ENCODE measurements at places on chromosomes 7 and 10.

- DNase-seq = no peak
These were observed 3.1 kb downstream of the VAX1 start for GRCh38 chr10:117135026-117135372.

DNA sequence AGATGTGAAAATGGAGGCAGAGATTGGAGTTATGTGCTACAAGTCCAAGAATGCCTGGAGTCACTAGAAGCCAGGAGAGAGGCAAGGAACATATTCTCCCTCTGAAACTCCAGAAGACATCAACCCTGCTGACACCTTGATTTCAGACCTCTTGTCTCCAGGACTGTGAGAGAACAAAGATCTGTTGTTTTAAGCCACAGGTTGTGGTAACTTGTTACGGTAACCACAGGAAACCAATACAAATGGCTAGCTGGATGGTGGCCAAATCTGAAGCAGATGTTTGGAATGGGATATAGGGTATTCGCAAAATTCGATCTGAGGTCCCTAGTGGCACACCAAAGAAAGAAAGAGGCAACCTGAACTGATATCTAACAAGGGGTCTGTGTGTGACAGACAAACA, 129.0 kb downstream of the HERPUD2 start:
- DNase-seq = peak; percentile 30

- DNase-seq = peak; percentile 40
These were observed 162.9 kb downstream of the ARL5B start for GRCh38 chr10:18822156-18822555.

DNA sequence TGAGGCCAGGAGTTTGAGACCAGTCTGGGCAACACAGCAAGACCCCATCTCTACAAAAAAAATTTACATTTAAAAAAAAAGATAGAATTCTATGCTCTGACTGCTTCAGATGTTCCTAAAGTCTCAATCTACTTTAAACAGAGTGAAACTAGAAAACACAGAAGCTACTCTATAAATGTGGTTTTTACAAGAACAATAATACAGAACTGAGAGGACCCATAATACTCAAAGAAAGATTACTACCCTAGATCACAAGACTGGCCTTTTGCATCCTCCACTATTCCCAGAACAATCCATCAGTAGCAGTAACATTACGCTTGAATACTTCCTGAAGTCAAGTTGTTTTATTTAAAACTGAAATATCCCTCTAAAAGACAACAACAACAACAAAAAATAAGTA, 119.4 kb downstream of the ZFAND4 start:
- no peak for DNase-seq

DNA sequence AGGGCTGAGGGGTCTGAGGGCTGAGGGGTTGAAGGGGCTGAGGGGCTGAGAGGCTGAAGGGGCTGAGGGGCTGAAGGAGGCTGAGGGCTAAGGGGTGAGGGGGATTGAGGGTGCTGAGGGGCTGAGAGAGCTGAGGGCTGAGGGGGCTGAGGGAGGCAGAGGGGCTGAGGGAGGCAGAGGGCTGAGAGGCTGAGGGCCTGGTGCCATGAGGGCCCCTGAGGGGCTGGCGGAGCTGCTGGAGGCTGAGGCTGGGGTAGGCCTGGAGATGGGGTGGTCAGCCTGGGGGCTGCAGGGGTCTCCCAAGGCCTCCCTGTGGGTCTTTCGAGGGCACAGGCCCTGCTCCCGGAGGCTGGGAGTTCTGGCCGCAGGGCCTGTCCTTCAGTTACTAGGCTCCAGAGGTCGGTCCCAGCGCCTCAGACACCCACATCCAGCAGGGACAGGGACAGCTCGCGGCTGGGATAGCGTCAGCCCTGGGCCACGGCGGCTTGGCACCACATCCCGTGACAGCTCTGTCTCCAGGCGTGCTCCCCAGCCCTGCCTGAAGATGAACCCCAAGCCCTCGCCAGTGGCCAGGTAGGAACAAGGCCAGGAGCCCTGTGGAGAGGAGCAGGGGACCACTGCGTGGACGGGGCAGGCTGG, 16.9 kb downstream of the MYO1G start:
- no peak for DNase-seq

DNA sequence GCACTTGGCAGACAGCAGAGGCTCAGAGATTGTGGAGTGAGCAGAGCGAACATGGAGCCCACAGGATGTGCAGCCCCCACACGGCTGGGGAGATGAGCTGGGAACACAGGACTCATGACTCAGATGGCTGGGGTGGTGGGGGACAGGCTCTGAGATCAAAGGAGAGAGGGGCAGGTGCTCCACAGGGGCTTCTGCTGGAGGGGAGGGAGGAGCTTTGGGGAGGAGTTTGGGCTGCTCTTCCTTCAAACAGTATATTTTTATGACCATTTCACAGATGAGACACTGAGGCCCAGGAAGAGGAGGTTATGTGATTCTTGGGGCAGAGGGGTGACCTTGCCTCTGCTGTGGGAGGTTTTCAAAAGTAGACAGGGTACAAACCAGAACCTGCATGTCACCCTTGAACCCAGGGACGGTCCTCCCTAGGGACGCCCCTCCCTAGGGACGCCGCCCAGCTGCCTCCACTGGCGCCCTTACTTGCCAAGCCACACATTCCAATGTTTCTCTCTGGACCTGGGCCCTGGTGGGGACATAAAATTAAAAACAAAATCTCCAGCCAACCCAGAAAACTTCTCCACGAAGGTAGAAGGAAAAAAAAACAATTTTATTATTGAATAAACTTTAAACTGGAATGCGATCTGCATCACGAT, 981 bp upstream of the CRYGN start:
- DNase-seq = no peak

DNA sequence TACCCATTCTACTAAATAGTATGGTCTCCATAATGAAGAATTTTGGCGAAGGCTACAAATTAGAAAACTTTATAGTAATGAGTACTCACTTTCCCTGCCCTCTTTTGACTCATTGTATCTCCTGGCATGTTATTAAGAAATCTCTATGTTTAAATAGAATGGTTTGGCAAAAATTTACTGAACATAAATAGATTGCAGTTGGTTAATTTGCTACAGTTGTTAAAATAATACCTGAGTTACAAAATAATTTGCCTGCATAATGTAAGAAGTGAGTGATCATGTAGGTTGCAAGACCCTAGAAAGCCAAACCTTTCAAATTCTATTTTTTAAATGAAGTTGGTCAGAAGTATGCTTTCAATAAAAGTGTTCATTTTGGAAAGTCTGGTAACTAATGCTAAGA, 176.8 kb upstream of the AHR start:
- DNase-seq = no peak

DNA sequence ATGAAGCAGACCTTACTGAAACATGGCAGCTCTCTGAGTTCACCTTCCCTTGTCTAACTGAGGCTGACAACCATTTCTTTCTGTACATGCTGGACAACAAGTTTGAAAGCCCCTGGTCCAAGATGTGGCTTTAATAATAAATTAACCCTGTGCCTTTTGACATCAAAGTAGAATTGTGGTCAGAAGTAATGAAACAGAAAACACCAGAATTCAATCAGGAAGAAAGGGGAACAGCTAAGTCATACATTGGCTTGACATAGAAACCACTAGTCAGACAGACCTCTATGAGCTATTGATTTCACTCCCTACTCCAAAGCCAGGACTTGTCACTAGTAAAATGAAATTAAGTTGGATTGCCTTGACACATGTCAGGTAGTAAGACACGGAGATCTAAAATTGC, 175.2 kb upstream of the ASAH2 start:
- no peak for DNase-seq

- DNase-seq = peak; percentile 70
These were observed 88.6 kb downstream of the LYZL1 start for GRCh38 chr10:29377333-29377961.
